ENCODE measurements at places on chromosomes 7 and 10.

- no peak for DNase-seq
These were observed 14.2 kb downstream of the DNAJC9 start for GRCh38 chr10:73232887-73233286.

GRCh38 chr7:102012941-102013461, 195.6 kb downstream of the CUX1 start:
- DNase-seq: no peak

DNA sequence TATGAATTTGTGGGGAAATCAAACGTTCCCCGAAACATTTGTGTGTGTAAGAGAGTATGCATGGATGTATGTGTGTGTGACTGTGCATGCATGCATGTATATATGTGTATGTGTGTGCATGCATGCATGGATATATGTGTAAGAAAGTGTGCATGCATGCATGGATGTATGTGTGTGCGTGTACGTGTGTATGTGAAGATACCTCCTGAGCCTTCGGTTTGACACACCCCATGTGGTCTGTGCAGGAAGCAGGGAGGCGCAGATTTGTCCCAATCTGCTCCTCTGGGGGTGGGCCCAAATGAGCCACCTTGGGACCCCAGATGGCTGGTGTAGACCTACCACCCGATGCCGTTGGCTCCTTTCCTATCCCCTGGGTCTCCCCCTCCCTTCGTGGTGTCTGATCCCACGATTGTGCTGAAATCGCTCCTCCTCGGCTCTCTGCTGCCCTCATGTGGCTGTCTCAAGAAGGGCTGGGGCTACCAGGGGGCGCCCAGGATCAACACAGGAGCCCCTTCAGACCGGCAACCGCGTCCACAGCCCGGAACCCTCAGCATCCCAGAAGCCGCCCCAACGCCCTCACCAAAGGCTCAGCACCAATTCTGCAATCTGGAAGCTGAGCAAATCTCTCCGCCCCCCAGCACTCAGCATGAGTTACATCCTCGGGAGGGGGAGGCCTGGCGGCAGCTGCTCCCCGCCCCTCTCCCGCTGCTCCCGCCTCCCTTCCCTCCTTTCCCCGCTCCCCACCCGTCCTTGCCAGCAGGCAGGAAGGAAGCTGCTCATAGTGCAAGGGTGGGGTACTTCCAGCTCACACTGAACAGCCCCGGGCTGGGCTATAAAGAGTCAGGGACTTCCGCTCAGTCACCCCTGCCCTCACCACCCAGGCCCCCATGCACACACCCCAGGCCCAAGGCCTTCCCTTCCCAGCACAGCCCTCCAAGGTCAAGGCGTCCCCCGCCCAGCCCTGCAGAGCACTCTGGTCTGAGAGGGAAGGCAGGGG, 2.3 kb upstream of the NOS3 start:
- DNase-seq: peak; percentile 56

- DNase-seq: no peak
These were observed 175.6 kb downstream of the TCF7L2 start for GRCh38 chr10:113125612-113126011.

GRCh38 chr10:20380401-20380800, 516.7 kb downstream of the NEBL start:
- DNase-seq: no peak

DNA sequence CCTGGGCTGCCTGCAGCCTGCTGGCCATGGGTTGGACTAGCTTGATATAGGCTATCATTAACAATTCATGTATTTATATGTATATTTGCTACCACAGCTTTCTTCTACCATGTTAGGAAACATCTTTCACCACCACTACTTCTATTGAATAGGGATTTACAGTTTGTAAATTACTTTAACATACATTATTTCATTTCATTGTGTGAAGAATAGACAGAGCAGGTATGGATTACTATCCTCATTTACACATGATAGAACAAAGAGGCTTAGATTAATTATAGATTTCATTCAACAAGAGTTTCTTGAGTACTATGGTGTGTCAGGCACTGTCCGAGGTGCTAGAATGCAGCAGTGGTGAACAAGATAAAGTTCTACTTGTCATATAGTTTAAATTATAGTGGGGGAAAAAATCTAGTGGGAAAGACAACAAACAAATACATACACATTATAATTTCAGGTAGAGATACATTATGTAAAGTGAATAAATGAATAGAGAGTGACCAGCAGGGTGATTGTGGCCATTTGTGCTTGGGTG, 20.6 kb downstream of the VTI1A start:
- no peak for DNase-seq

DNA sequence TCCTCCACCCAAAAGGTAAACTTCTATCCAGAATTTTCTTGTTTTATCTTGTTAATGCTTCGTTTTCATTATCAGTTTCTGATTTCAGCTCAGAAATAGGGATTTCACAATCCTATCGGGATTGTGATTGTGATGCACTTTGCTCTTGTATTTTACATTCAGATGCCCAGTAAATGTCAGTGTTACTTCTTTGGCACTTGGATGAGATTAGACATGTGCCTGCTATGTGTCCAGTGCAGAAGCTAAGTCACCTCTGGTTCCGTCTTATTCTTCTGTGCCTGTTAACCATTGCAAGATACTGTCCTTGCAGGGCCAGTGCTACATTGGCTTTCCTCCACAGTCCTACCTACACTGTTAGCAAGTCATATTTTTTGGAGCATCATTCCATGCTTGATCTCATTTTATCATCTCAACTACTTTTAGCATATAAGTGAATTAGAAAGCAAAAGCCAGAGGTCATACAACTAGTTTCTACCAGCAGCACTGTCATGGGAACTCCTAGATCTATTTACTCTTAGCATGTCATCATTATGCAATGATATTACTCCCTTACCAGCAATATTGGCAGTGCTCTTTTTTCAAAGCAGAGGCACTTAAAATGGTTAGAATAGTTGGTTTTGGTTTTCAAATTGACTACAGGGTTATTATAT, 26.7 kb downstream of the ZNF277 start:
- no peak for DNase-seq

GRCh38 chr10:32929634-32930033, 28.4 kb downstream of the ITGB1 start:
- DNase-seq: no peak

- no peak for DNase-seq
These were observed 28.3 kb upstream of the OLAH start for GRCh38 chr10:15015451-15015850.

- DNase-seq: no peak
These were observed 19.5 kb upstream of the PCBD1 start for GRCh38 chr10:70907637-70908405.

DNA sequence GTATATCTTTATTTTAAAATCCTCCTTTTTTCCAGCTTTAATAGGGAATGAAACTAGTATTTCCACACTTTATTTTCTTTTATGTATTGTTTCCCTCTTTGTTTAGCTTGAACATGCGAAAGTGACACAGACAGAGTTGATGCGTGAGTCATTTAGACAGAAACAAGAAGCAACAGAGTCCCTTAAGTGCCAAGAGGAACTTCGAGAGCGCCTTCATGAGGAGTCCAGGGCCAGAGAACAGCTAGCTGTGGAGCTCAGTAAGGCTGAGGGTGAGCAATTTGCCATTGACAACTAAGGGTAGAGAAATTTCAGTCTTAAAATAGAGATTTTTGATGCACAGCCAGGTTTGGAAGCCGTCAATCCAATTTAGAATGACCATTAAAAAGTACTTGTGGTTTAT, 73.1 kb downstream of the CYP51A1 start:
- no peak for DNase-seq

- DNase-seq: no peak
These were observed 226.7 kb downstream of the SNX13 start for GRCh38 chr7:17713584-17713983.

- no peak for DNase-seq
These were observed 44.8 kb upstream of the LOXL4 start for GRCh38 chr10:98312822-98313221.

- DNase-seq: no peak
These were observed 351.1 kb upstream of the KLF6 start for GRCh38 chr10:4136121-4136520.

- no peak for DNase-seq
These were observed 561.7 kb downstream of the SDK1 start for GRCh38 chr7:3862774-3863173.

DNA sequence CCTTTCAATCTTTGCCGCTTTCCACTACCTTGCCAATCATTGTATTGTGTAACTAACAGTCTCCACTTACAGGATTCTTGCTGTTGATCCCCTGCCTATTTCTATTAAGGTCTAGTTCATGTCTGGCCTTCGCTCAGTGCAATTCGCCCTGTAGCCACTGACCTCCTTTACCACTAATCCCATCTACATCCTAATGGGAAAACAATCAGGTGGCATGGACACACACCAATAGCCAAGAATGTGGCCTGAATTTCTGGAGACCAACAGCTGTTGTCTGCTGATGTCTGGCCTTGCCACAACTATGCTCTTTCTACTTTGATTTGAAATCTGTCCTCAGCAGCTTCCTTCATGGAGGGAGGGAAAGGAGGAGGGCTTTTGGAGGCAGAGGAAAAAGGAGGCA, 546.2 kb downstream of the SORCS3 start:
- DNase-seq: no peak

DNA sequence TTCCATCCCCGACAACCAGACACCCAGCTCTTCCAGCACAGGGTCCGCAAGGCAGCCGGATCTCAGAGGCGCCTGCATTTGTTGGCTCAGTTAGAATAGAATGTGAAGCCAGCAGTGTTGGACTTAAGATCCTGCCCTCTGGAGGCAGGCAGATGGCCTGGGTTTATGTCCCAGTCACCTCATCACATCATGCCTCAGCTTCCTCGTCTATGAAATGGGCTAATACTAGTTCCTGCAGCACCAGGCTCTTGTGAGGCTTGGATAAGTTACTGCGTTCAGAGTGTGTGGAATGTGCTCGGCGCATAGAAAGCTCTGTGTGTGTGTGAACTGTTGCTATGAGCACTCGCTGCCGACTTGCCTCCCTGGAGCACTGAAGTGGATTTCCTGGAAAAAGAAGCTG, 202.5 kb upstream of the GPR26 start:
- DNase-seq: no peak
